WTC11 (cell line): ENCODE measurements at places on chromosomes 16 and 17. TPM values are rescaled to one million over a fixed set of nuclear protein-coding genes. Genes with fewer than 3 reads are reported as not detected.

DNA sequence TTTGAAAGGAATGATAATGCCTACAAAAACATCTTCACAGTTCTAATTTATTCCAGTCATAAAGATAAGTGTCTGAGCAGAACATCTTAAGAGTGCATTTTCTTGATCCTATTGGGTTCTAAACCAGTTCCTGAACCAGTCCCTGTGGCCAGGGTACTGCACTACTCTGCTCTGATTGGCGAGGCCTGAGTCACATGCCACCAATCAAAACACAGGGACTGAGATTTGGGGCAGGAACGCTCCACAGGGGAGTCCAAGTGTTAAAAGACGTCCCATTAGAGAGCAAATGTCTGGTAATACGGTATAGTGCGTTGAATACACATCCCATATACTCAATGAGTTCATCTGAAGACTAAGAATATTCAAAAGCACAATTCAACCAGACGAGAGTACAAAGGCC lies 3.0 kb upstream of the NUP93 start:
- no peak for DNase-seq

The TMEM204 gene
- 0.18 to 0.35 TPM (median 0.30 TPM) in 3 replicates for total RNA-seq

GRCh38 chr16:19718624-19718965 lies 524 bp downstream of the IQCK start:
- peak; percentile 54 for DNase-seq

The ABCA5 gene
- total RNA-seq = 1.4 to 1.8 TPM (median 1.6 TPM) in 3 replicates

The TMIGD1 gene
- not detected in 3 replicates for total RNA-seq

GRCh38 chr16:13305019-13305755 lies 403.8 kb downstream of the SHISA9 start:
- no peak for DNase-seq

GRCh38 chr17:80460429-80460834 lies 16.0 kb downstream of the NPTX1 start:
- no peak for DNase-seq

- no peak for DNase-seq
Measured at GRCh38 chr17:79092567-79092966, 17.9 kb downstream of the ENGASE start.

- DNase-seq = peak; percentile 60
Measured at GRCh38 chr17:44137891-44138709, 3.6 kb upstream of the HROB start.

DNA sequence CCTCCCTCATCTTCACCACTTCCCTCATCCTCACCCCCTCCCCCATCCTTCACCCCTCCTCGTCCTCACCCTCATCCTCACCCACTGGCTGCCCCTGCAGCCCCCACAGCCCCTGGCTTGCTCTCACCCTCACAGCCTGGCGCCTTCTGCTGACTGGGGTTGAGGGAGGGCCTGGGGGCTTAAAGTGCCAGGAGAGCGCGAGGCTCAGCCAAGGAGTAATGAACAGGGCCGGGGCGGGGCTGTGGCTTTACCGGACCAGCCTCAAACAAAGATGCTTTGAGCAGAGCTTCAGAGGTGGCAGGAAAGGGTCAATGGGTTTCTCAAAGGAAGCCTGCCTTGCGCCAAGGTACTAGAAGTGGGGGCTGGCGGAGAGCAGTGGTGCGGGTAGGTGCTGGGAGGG lies at the start of gene PRSS33:
Gene PRSS33 (minus strand): TSS at position 155 of the 400 bp plus-strand sequence. CDS start 1,013 bp downstream, outside the sequence.
- no peak for DNase-seq

- no peak for DNase-seq
Measured at GRCh38 chr17:62705778-62706597, 78.5 kb downstream of the MRC2 start.

The SHPK gene
- total RNA-seq = 29.0 to 29.3 TPM (median 29.2 TPM) in 3 replicates

The SSTR5 gene
- 0.61 to 0.85 TPM (median 0.78 TPM) in 3 replicates for total RNA-seq

The NAGLU gene
- 28.9 to 39.3 TPM (median 30.4 TPM) in 3 replicates for total RNA-seq

DNA sequence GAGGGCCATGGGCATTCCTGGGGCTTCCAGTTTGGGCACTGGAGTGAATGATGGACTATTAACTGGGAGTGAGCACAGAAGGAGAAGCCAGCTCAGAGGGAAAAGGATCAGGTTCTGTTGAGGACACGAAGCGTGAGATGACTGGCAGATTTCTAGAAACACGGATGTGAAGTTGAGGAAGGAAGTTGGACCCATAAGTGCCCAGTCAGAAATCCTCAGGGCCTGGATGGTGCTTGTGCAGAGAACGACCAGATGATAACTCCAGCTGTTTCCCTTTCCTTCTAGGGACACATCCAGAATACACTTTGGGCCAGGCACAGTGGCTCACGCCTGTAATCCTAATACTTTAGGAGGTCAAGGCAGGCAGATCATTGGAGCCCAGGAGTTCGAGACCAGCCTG lies 23.3 kb upstream of the ANKRD40CL start:
- no peak for DNase-seq

The ENO3 gene
- total RNA-seq = 30.9 to 40.3 TPM (median 37.7 TPM) in 3 replicates

The HOXB13 gene
- total RNA-seq = 1.6 to 2.8 TPM (median 1.7 TPM) in 3 replicates

DNA sequence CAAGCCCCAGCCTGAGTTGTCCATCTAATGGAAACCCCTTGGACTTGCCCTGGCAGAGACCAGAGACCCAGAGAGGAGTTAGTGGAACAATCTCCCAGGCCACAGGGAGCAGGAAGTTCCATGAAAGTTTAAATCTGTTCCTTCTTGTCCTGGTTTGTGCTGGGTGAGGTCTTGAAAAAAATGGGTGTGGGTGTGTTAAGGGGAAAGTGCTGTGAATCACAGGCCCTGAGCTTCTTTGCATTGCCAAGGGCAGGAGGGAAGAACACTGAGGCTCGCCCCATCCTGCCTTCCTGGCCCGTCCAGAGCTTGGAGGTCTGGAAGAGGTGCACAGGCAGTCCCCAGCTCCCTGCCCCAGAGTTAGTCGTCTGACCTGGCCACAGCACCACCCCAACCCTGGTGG lies 2.3 kb downstream of the ADORA2B start:
- no peak for DNase-seq

DNA sequence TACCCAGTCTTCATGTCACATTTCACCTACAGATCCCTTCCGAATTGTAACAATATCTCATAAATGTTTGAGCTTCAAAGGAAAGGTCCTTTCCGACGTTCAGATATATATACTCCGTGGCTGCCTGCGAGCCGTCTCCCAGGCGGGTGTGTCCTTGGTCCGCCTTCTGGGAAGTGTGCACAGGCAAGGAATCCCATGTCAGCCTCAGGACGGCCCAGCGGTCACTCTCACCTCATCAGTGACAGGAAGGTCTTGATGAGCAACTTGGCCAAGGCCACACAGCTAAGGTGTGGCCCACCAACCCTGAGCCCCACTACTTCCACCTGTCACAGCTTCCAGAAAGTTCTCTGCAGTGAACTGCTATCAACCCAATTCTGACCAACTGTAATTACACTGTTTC lies 4.3 kb downstream of the LMF1 start:
- DNase-seq = no peak

DNA sequence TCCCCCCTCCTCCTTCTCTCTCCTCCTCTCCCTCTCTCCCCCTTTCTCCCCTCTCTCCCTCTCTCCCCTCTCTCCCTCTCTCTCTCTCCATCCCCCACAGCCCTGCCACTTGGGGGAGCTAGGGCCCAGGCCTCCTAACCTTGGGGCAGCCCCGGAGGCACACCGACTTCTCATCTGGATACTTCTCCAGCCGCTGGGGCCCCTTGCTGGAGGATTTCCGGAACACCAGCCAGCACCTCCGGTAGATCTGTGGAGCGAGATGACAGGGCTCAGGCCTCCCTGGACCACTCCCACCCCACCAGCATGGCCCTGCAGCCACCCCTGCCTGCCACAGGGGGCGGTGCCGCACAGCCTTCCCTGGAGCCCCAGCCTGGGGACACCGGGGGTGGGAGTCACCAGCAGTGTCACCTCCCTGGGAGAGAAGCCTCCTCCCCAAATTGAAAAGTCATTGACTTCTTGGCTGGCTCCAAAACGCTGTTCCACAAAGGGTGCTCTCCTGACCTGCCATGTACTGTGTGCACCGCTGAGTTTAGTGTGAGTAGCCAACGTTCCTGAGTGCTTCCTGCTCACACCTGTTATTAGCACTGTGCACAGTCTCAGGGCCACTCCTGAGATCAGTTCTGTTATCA lies 10.5 kb downstream of the DOK4 start:
- peak; percentile 95 for DNase-seq

- DNase-seq = peak; percentile 42
Measured at GRCh38 chr17:12667299-12667958, 1.7 kb downstream of the MYOCD start.

GRCh38 chr17:948284-948852 lies 31.2 kb downstream of the NXN start:
- DNase-seq = peak; percentile 63

The CCDC78 gene
- total RNA-seq = 19.4 to 20.8 TPM (median 20.2 TPM) in 3 replicates

GRCh38 chr17:3603119-3603869 lies 5.9 kb downstream of the TRPV1 start:
- DNase-seq = no peak

GRCh38 chr17:2691965-2692780 lies 19.4 kb downstream of the CLUH start:
- no peak for DNase-seq

- DNase-seq = no peak
Measured at GRCh38 chr17:17886726-17887125, 49.9 kb upstream of the SREBF1 start.

The TBX2 gene
- 0.09 to 0.41 TPM (median 0.21 TPM) in 3 replicates for total RNA-seq

GRCh38 chr16:9854675-9855074 lies 327.6 kb downstream of the GRIN2A start:
- no peak for DNase-seq

- DNase-seq = no peak
Measured at GRCh38 chr17:70127221-70127873, 42.0 kb upstream of the KCNJ2 start.

DNA sequence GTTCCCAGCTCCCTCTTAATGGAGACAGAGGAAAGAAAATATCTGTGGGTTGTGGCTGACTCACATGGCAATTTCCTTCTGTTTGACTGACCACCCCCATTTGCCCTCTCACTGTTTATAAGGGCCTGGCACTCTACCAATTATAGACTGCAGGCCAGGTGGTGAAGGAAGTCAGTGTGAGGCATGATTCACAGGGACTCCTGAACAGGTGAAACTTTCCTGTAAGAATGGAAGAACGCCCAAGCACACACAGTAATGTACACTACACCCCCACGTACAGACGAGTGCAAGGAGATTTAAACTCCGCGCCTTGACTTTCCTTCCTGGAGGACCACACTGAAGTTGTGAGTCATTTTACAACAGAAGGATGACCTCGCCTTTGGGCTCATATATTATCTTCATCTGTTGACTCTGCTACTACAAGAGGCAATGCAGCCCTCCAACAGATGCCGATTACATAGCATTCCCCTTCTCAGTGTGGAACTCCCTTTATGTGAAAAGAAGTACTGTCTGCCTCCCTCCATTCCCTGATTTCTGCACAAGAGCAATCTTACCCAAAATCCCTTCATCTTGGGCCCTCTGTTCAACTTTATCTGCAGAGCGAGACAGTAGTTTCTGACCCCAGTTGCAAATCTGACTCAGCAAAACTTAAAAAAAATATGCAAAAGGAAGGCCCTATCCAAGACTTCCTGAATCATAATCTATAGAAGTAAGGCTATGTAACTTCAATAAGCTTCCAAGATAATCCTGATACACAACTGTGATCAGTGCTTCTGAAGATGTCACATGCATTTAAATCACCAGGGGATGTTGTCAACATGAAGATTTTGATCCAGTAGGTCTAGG lies 163.6 kb downstream of the SHISA6 start:
- no peak for DNase-seq

GRCh38 chr16:66651474-66651765 lies 45.1 kb downstream of the CMTM4 start:
- no peak for DNase-seq

DNA sequence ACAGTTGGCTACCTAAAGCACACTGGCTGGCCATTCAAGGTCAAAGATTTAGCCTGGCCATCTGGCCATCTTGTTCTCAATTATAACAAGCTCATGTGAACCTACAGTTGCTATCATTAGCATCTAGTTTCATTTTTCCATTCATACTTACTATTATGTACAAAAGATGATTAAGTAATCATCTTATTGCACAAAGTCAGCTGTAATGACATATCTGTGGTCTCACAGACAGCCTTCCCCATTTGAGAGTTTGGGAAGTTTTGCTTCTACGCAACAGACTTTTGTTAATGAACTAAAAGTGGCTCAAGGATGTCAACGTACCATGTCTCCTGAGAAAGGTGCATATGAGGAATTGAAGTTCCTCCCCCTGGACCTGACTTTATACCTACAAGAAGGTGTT lies 51.3 kb downstream of the HS3ST3B1 start:
- DNase-seq = no peak

- DNase-seq = no peak
Measured at GRCh38 chr16:1169285-1170075, 16.6 kb downstream of the CACNA1H start.
